ENCODE measurements at places on chromosomes 2 and 18. TPM values are rescaled to one million over a fixed set of nuclear protein-coding genes. Genes with fewer than 3 reads are reported as not detected.

GRCh38 chr2:22788749-22789327 is 596.1 kb upstream of the KLHL29 start:
- no peak overlapping the region for H3K27ac ChIP-seq
- H3K4me1 ChIP-seq = no peaks in the 10 kb centered on the region
- H3K4me3 ChIP-seq = no peak overlapping the region

DNA sequence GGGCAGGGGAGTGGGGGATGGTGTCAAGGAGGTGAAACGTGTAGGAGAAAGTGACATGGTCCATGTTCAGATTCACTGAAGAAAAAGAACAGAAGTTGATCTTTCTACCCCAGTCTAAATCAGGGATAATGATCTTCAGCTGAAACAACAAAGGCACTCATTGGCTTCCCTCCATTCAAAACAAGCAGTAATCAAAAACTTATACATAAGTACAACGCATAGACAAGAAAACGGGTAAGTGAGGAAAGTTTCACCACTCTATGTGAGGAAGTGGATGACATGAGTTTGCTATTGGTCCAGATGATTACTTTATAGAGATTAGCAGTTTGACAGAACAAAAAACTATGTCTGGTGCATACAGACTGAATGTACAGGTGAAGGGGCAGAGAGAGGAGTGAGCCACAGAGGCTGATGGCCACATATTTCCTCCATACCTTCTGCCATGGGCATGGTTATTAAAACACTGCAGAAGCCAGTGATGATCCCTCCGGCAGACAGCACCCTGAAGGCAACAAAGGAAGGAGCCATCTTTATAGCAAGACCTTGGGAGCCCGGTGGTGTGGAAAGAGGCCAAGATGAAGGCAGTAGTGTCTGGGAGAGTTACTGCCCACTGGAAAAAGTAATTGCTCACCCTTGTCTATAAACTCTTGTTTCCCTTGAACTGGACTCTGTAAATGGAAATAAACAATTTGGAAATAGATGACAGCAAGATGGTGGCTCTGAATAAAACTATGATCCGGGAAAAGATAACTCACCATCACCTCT is 57.7 kb downstream of the SLC25A12 start:
- DNase-seq = no peak
- peaks cover 57% of the 10 kb centered on the region for H3K36me3 ChIP-seq
- no peaks in the 10 kb centered on the region for H3K27me3 ChIP-seq
- H3K4me3 ChIP-seq = no peak overlapping the region
- H3K27ac ChIP-seq = no peak overlapping the region

GRCh38 chr2:148622366-148622765 is 22.2 kb upstream of the EPC2 start:
- H3K4me3 ChIP-seq = no peak overlapping the region
- H3K4me1 ChIP-seq = peaks cover 2% of the 10 kb centered on the region
- H3K27ac ChIP-seq = no peak overlapping the region
- no peaks in the 10 kb centered on the region for H3K27me3 ChIP-seq
- no peaks in the 10 kb centered on the region for H3K36me3 ChIP-seq

MOCOS gene
- total RNA-seq = 0.21 TPM

LOXL3 gene
- 19.8 TPM for total RNA-seq

- no peaks in the 10 kb centered on the region for H3K4me1 ChIP-seq
- H3K27ac ChIP-seq = no peak overlapping the region
- no peak overlapping the region for H3K4me3 ChIP-seq
- H3K27me3 ChIP-seq = no peaks in the 10 kb centered on the region
Measured at GRCh38 chr2:225122583-225123486, 80.6 kb upstream of the DOCK10 start.

SLC9A2 gene
- total RNA-seq = not detected

All from ascending aorta (tissue), 2 donors.